Suppressor macrophage (primary cell): ENCODE measurements at places on chromosomes 7 and 10.
A peak's percentile ranks its signal among the peaks of the same experiment; 100 is the strongest.

- DNase-seq = peak; percentile 76
Observed at GRCh38 chr7:31735991-31736982, 49.3 kb downstream of the PPP1R17 start.

GRCh38 chr7:17056491-17057142, 174.8 kb upstream of the AGR3 start:
- DNase-seq = no peak

GRCh38 chr7:12630513-12630819, 57.0 kb upstream of the ARL4A start:
- DNase-seq = no peak

GRCh38 chr7:152313831-152314604, 121.8 kb downstream of the KMT2C start:
- peak; percentile 51 for DNase-seq

- no peak for DNase-seq
Observed at GRCh38 chr10:127194111-127194510, 2.3 kb downstream of the INSYN2A start.
